ENCODE measurements at places on chromosomes 7 and 10.
A peak's percentile ranks its signal among the peaks of the same experiment; 100 is the strongest.

GRCh38 chr7:74625446-74625845, 32.1 kb upstream of the GTF2I start:
- peak; percentile 71 for DNase-seq

DNA sequence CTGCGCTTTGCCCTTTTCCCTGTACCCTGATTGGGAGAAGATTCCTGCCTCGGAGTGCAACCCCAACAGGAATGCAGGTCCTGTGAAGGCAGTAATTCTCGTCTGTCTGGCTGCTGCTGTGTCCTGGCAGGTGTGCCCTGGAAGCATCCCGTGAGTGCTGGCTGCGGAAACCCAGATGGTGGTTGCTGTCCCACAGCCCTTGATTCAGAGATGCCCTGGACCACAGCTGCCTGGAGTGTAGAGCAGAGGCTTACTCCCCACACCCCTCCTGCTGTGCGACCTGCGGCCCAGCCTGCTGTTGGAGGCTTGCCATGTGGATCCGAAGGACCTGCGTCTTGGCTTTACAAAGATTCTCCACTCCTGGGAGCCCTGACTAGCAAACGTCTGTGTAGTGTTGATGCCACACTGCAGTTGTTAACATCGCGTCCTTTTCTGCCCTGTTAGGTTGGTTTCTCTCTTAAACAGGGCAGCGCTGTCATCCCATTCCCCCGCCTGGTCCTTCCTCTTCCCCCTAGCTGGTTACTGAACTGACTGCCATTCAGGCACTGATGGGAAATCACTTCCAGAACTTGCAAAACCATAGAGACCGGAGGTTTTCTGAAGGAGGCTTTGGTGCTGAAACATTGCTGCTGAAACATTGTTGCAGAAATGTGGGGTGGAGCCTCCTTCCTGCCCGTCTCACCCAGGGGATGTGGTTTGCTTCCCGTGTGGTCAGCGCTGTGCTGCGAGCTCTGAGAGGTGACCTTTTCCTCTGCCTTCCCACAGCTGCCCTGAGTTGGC, 53.3 kb downstream of the DNAJB6 start:
- peak; percentile 80 for DNase-seq

- DNase-seq: no peak
Observed at GRCh38 chr7:24587853-24588252, 14.6 kb downstream of the PALS2 start.

DNA sequence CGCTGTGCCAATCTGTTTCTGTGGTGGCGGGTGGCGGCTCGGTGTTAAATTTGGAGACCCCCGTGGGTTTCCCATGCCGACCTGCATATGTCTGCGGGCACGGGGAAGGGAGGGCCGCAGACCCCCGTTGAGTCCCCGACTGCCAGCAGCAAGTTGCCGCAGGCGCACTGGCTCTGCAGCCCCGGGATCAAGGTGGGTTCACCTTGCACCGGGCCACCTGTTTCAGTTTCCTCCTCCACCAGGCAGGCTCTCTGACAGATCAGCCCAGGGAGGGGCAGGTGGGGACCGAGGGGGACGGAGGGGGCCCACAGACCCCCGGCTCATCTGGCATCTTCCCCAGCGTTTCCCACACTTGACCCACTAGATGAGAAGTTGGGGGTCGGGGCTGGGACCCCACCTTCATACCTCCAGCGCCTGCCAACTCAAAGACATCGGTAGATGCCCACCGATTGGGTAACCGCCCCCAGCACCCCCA, 95.9 kb downstream of the CUX1 start:
- DNase-seq: no peak

DNA sequence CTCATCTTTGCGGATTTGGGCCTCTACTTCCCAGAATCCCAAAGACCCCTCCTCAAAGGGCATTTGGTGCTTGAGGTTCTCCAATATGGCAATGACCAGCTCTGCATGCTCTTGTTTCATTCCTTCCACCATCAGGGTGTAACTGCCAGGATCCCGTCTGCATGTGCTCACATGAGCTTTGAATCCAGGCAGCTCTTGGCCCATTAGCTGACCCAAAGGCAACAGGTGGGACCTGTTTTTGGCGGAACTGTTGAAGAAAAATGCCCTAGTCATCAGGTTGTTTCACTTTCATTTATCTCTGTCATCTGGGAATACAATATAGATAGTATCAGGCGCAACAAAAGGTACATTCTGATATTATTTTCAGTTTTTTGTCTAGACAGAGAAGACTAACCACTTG, 159.1 kb upstream of the TCF7L2 start:
- no peak for DNase-seq
